ENCODE measurements at places on chromosomes 2 and 18.

DNA sequence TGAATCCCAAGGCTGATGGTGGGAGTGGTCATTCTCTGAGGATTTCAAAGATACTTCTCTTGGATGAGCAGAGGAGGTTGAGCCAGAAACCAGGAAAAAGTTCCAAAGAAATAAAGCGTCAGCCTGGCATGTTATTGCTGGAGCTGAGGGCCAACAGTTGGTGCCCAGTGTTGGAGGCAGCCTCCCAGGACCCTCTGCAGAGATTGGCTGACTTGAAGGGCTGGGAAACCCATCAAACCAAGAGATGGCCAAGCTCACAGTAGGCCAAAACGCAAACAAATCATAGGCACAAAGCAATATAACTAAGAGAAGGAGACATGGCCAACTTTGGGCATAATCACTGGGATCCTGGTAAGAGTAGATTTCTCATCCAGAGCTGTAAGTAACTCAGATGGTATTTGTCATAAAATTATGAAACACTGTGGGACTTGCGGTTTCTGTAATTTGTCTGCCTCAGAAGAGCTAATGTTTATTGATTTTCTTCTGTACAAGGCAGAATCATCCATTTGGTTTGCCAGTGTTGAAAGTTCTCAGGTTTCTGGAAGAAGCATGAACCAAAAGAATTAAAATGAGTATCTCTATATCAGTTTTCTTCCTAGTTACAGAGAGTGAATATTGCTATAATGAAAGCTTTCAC lies 108.3 kb downstream of the ATL2 start:
- DNase-seq = no peak

DNA sequence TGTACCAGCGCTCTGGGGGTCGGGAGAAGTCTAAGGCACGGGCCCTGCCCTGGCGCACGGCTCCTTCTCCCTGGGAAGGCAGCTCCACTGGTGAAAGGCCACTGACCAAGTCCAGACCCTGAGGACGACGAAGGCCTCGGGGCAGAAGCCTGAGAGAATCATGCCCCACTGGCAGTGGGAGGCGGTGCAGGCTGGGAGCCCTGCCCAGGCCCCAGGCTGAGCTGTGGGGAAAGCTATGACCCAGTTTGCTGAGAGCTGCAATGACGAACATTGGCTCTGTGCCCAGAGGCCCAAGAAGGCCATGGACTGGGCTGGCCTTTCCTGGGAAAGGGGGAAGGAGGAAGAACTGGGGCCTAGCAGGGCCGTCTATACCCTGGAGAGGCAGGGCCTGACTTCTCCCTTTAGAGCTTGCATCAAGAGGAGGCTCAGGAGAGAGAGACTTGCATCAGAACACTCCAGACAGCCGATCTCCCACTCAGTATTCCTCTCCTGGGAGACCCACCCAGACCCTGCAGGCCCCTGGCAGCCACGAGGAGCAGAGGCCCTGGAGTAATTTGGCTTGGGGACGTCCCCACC lies 32.9 kb downstream of the HS1BP3 start:
- DNase-seq = no peak

DNA sequence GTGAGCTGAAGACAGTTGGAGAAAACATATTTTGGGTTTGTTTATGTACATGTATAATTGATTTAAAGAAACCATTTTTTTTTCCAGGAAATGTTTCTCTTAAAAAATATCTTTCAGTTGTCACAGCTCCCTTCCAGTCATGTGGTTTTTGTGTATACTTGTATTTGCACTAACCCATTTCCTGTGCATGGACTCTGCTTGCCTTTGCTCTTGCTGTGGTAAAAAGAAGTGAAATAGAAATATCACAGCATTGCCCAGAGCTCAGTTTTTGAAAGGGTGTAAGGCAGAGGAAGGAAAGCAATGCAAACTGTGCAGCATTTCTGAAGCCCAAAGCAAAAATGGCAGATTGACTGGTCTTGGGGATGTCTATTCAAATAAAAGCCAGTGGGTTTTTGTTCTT lies 10.4 kb upstream of the DOCK10 start:
- no peak for DNase-seq

DNA sequence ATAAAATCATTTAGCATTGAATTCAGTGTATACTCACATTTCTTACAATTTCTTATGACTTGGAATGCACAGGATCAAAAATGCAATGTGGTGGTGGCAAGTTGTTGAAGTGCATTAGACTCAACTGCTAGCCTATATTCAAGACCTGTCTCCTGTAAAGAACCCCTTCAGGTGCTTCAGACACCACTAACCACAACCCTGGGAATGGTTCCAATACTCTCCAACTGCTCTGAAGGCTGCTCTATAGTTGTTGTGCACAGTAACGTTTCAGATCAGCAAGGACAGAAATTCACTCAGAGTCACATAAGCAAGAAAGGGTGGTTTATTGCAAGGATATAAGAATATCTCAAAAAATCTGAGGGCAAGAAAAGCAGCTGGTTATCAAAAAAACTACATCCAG lies 6.5 kb downstream of the GKN1 start:
- DNase-seq = no peak

GRCh38 chr18:38688416-38688815 lies 1122.8 kb upstream of the CELF4 start:
- DNase-seq = no peak

GRCh38 chr18:3983351-3983969 lies 471.6 kb downstream of the DLGAP1 start:
- DNase-seq = peak; percentile 35

- no peak for DNase-seq
Measured at GRCh38 chr2:103785432-103785831, 1023.6 kb downstream of the TMEM182 start.

- DNase-seq = no peak
Measured at GRCh38 chr2:40165509-40165844, 286.4 kb downstream of the SLC8A1 start.

GRCh38 chr18:76953156-76953555 lies 130.8 kb downstream of the ZNF236 start:
- no peak for DNase-seq

GRCh38 chr2:62475172-62476011 lies 30.6 kb downstream of the TMEM17 start:
- no peak for DNase-seq

- no peak for DNase-seq
Measured at GRCh38 chr18:362311-363290, 94.8 kb upstream of the THOC1 start.

DNA sequence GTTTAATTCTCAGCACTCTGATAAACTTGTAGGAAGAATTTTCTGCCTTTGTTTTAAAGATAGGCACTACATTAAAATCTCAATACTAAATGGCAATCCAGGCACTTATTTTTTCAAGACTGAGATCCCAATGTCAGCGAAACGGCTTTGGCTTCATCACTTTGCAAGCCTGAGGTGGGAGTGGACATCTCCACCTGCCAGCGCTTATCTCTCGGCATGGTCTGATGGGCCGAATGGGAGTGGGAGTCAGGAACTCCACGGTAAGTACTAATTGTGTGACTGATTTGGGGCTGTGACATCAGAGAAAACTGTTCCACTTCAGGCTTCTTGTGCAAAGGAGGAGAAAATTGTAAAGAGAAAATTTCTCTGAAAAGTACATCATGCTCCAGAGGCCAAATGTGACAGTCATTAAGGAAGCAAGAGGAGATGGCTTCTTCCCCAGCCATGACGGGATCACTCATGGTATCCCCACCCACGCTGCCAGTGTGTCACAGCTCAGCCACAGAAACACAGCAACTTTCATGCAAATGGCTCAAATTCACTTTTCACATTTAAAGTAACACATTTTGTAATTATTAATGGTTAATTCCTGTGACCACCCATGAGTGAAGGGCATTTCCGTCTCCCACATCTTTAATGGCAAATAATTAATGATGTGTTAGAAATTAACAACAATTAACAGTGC lies 385.5 kb upstream of the HNRNPA3 start:
- DNase-seq = no peak

DNA sequence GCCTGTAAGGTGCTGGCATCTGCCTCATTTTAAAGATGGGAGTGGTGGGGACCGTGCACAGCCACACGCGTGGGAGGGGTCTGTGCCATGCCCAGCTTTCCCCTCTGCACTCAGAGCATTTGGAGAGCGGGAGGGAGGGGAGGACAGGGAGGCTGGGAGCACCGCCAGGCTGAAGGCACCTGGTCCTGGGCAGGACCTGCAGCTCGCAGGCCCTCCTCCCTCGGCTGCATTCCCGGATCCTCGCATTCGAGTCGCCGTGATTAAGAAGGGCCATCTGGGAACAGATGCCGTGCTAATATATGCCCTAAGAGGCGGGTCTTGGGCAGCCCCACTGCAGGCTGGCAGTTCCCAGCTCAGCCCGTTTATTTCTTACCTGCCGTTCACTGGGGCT lies 84.0 kb downstream of the PTGR3 start:
- no peak for DNase-seq

DNA sequence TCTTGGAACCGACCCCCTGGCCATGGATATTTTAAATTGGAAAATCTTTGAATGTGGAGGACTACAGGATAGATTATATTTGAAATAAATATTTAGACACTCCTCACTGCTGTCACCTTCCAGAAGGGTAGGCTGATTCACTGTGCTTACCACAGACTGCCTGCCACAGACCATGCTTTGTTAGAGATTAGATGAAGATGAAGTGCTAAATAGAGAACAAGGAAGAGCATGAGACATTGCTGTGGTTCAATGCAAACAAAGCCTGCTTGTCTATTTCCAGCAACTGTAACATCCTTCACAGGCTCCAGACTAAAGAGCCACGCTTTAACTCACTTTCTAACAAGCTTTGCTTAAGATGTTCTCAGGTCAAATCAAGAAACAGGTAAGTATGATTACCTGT lies 81.0 kb upstream of the TMEM17 start:
- no peak for DNase-seq

DNA sequence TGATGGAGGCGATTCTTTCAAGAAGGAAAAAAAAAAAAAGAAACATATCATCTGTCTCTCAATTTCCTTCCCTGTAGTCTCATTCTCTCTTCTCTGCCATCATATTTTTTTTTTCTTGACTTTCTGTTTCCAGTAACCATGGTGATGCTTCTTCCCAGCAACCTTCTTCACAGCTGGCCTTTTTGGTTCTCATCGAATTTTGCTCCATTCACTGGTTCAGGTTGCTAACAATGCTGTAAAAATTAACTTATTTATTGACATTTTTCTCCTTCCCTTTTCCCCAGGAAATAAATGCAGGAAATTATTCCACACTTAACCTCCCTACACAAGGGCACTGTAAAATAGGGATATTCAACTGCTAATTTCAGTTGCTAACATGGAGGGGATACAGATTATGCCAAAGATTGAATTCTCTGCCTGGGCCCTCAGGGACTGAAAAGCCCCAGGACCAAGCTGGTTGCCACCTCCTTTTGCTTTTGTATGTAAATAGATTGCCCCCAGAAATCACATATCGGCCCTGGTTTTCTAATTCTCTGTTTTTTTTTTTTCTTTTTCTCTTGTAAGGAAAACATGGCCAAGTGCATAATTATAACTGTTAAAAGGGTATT lies 154.7 kb downstream of the MAP2 start:
- no peak for DNase-seq

GRCh38 chr2:41595240-41595639 lies 452.6 kb upstream of the PKDCC start:
- DNase-seq = no peak

- no peak for DNase-seq
Measured at GRCh38 chr18:56495884-56496283, 142.5 kb downstream of the TXNL1 start.

DNA sequence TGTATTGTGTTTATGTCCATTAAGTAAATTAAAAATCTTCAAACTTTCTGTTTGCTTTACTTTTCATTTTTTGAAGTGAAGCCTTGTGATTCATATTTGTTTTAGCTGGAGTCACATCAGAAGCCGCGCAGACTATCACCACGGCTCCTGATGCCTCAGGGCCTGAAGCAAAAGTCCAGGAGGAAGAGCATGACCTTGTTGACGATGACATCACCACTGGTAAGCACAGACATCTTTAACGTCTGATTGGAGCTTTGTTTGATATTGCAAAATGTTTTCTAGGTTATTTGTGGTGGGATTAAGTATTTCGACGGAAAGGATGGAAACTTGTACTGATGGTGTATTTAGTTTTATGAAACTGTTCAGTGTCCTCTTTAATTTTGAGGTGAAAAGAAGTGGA lies 164.8 kb downstream of the WDR7 start:
- DNase-seq = no peak

- DNase-seq = no peak
Measured at GRCh38 chr18:74517236-74517630, 17.1 kb upstream of the CNDP1 start.

- DNase-seq = no peak
Measured at GRCh38 chr18:44729631-44730101, 49.0 kb downstream of the SETBP1 start.

Measured in NCI-H187 treated with DMSO at 0.1 percent for 48 hours (cell line).